Motor neuron (in vitro differentiated cells): ENCODE measurements at places on chromosomes 11 and 22. TPM values are rescaled to one million over a fixed set of nuclear protein-coding genes. Genes with fewer than 3 reads are reported as not detected.

The SYT12 gene
- 1.9 and 2.0 TPM in 2 replicates for total RNA-seq

The SBF1 gene
- 52.8 and 63.4 TPM in 2 replicates for total RNA-seq

The RASSF10 gene
- total RNA-seq = 4.2 and 4.4 TPM in 2 replicates

The RBM7 gene
- 24.8 and 25.5 TPM in 2 replicates for total RNA-seq

The TSGA10IP gene
- total RNA-seq = 0.41 TPM in 1 of 2 replicates, not detected in the other

The TIMP3 gene
- 8.8 and 9.1 TPM in 2 replicates for total RNA-seq

The C11orf97 gene
- total RNA-seq = not detected in 2 replicates

The TRPC6 gene
- 0.29 and 0.50 TPM in 2 replicates for total RNA-seq

The FZD4 gene
- 1.3 and 1.4 TPM in 2 replicates for total RNA-seq

The CYTH4 gene
- total RNA-seq = 0.50 and 0.67 TPM in 2 replicates

The C11orf86 gene
- total RNA-seq = not detected in 2 replicates

The APOBEC3G gene
- 3.1 and 5.7 TPM in 2 replicates for total RNA-seq

The RASL10A gene
- 0.53 TPM in 1 of 2 replicates, not detected in the other for total RNA-seq

The EI24 gene
- total RNA-seq = 54.3 and 56.5 TPM in 2 replicates

The SAA2 gene
- 0.49 and 1.0 TPM in 2 replicates for total RNA-seq

The UPB1 gene
- 0.25 and 0.32 TPM in 2 replicates for total RNA-seq

The TBX10 gene
- total RNA-seq = 0.68 TPM in 1 of 2 replicates, not detected in the other

The SLC29A2 gene
- 14.8 and 15.7 TPM in 2 replicates for total RNA-seq

The CTSF gene
- 34.5 and 37.2 TPM in 2 replicates for total RNA-seq

The F2 gene
- total RNA-seq = 0.36 TPM in 1 of 2 replicates, not detected in the other

The DERL3 gene
- 2.6 and 3.0 TPM in 2 replicates for total RNA-seq

The PNPLA3 gene
- total RNA-seq = 3.3 and 4.0 TPM in 2 replicates

The UCP3 gene
- total RNA-seq = 2.4 and 2.8 TPM in 2 replicates

The NRGN gene
- 0.25 and 0.49 TPM in 2 replicates for total RNA-seq

The CRYAB gene
- 0.46 and 0.64 TPM in 2 replicates for total RNA-seq

The CARD18 gene
- total RNA-seq = 0.53 TPM in 1 of 2 replicates, not detected in the other

The PLET1 gene
- total RNA-seq = 0.28 TPM in 1 of 2 replicates, not detected in the other

The PPP6R3 gene
- 68.1 and 72.3 TPM in 2 replicates for total RNA-seq

The GPR83 gene
- total RNA-seq = 0.92 and 1.0 TPM in 2 replicates

The IL17RA gene
- total RNA-seq = 0.73 and 0.92 TPM in 2 replicates

The ACTN3 gene
- total RNA-seq = 0.13 TPM in 1 of 2 replicates, not detected in the other

The SF3B2 gene
- total RNA-seq = 189 and 205 TPM in 2 replicates

The TECTA gene
- 1.8 and 2.8 TPM in 2 replicates for total RNA-seq

The PANX2 gene
- 1.6 and 2.5 TPM in 2 replicates for total RNA-seq

The CRACR2B gene
- 3.4 and 3.9 TPM in 2 replicates for total RNA-seq

The RGL4 gene
- total RNA-seq = 0.36 and 2.0 TPM in 2 replicates

The KCNA4 gene
- total RNA-seq = 0.10 and 0.16 TPM in 2 replicates

The RAG2 gene
- total RNA-seq = 1.0 TPM in 1 of 2 replicates, not detected in the other

The NCAM1 gene
- total RNA-seq = 274 and 309 TPM in 2 replicates

The NPAS4 gene
- 0.21 and 2.6 TPM in 2 replicates for total RNA-seq

The FOLR3 gene
- not detected in 2 replicates for total RNA-seq

The SCGB2A2 gene
- total RNA-seq = not detected in 2 replicates

The DBX1 gene
- total RNA-seq = not detected in 2 replicates

The BEST1 gene
- 3.4 and 4.4 TPM in 2 replicates for total RNA-seq

The PI4KA gene
- total RNA-seq = 72.3 and 76.9 TPM in 2 replicates

The C1QTNF5 gene
- total RNA-seq = 4.5 and 4.9 TPM in 2 replicates

The TBC1D10A gene
- total RNA-seq = 10.3 and 10.5 TPM in 2 replicates

The LMNTD2 gene
- 0.30 and 0.43 TPM in 2 replicates for total RNA-seq

The SCT gene
- not detected in 2 replicates for total RNA-seq

The CCDC89 gene
- total RNA-seq = 3.0 and 3.1 TPM in 2 replicates

The CARNS1 gene
- total RNA-seq = 0.27 and 0.31 TPM in 2 replicates

The SUSD2 gene
- 1.0 and 1.5 TPM in 2 replicates for total RNA-seq

The KIRREL3 gene
- 52.9 and 53.1 TPM in 2 replicates for total RNA-seq

The ZP1 gene
- total RNA-seq = not detected in 2 replicates

The GLYATL1 gene
- 1.3 and 1.6 TPM in 2 replicates for total RNA-seq

The SLC25A45 gene
- 2.4 and 2.6 TPM in 2 replicates for total RNA-seq
